ENCODE measurements at places on chromosomes 12 and 14.

DNA sequence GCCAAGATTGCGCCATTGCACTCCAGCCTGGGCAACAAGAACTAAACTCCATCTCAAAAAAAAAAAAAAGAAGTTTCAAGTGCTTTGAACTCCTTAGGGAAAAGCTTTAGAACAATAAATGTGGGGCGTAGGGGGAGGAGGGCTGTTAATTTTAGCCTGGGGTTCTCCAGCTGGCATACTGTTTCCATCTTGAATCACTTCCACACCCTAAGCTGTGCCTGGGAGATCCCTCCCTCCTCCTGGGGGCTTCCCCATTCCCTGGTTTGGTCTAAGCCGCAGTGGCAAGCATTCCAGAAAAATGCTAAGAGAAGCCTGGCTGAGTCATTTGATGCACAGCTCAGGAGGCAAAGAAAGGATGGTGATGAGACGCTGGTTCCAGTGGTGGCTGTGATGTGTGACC is 2.3 kb upstream of the ZNF384 start:
- DNase-seq = no peak

DNA sequence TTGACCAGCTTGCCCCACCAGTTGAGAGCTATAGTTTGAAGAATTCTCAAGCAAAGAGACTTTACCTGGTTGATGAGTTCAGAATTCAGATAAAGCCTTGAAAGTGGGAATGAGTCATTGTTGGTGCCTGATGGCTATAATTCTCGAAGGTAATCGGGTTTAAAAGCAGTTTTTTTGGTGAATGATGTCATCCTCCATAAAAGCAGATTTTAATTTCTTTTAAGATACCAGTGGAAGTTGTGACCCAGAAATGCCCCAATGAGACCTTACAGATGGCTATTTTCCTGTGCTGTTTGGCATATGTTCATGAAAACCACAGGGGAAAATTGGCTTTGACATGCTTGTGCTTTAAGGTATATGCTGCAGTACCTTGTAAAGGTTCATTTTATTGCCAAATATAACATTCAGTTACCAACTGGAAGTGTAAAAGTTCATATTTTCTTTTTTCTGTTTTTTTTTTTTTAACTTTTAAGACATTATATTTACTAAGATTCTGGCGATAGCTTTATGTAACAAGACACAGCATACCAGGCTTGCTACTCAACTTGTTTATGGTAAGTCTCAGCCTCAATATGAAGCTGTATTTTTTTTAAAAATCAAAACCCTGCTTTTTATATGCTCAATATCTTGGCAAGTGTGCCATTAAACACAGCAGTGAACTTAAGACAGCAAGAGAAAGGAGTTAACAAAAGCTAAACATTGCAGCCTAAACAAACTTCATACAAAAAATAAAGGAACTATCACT is 119.3 kb downstream of the LMNTD1 start:
- DNase-seq = no peak

DNA sequence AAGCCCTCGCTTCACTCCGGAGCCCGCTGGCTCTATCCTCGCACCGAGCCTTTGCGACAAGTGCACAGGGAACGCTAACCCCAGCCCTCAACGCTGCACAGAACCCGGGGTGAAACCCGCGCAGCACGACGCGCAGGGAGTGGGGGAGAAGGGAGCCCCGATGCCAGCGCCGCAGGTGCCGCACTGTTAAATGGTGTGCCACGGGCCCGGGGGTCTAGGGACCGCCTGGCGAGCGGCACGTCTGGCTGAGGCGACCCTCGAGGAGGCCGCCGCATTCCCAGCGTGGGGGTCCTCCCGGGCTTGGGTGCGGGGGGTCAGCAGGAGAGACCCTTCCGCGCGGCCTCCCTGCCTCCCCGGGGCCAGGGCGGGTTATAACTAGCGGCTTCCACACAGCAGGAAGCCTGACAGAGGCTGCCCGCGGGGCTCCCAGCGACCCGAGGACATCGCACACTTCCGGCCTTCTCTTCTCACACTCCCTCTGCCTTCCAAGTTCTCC is 23.8 kb upstream of the LRTM2 start:
- no peak for DNase-seq

- DNase-seq = peak; percentile 53
These were observed 22.3 kb downstream of the GALNT6 start for GRCh38 chr12:51368640-51369517.

- DNase-seq = no peak
These were observed 41.7 kb downstream of the TRIM9 start for GRCh38 chr14:51053157-51053556.

DNA sequence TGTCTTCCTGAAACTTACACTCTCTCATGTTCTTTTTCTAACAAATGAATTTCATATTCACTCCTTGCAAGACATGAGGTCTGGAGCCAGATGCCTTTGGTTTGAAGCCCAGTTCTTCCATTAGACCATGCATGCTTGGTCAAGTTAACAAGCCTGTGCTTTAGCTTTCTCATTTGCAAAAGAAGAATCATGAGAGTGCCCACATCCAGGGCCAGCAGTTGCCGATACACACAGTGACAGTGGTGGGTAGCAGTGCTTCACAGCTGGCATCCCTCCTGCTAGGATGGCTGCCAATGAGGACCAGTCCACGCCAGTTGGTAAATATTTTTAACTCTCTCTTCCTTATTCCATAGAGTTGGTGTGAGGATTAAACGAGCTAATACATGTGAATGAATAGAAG is 163.1 kb downstream of the PHLDA1 start:
- no peak for DNase-seq

DNA sequence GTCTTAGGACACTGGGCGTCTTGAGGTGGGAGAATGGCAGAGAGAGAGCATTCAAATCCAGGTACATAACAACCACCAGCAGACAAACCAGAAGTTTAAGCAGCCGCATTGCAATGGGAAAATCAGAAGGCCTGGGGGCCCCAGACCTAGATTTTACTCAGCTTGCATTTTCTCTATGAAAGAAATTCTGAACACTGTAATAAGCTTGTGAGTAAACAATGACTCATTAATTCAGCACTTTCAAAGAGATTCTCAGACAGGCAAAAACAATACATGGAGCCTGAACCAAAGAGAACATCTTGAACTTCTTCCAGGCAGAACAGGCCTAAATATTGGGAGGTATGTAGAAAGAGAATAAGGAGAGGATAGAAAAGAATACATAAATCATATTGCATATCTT is 69.8 kb upstream of the IFNG-AS1 start:
- no peak for DNase-seq

DNA sequence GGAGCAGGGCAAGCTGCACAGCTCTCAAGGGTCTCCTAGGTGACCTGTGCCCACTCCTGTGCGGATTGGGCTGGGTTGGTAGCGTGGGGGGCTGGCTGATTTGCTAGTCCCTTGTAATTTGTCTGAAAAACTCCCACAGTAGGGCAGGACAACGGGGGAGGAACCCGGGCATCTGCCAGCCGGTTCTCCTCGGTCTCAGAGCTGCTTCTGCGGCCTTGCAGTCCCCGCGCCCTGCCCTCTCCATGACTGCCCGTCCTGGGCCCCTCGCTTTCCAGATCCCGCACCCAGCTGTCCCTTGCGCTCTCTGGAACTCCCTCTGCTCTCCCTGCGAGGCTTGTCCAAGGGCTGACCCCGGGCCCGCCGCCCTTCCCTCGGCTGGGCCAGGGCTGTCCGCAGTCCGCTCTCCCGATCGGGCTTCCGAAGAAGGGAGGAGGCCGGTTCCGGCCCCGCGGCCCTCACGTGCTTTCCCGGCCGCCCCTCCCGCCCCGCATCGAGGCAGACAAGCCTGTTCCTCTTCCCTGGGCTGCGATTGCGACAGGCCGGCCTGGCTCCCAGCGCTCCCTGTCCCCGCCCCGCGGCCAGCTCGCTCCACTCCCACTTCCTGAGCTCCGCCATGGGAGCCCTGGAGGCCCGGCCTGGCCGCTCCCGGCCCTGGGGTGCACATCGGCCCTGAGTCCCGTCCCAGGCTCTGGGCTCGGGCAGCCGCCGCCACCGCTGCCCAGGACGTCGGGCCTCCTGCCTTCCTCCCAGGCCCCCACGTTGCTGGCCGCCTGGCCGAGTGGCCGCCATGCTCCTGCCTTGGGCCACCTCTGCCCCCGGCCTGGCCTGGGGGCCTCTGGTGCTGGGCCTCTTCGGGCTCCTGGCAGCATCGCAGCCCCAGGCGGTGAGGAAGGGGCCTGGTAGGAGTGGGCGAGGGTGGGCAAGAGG is at the start of gene LTBR:
LTBR (plus strand) TSS at position 591 of the 927 bp plus-strand sequence; CDS start at position 788, 197 bp downstream.
- no peak for DNase-seq

DNA sequence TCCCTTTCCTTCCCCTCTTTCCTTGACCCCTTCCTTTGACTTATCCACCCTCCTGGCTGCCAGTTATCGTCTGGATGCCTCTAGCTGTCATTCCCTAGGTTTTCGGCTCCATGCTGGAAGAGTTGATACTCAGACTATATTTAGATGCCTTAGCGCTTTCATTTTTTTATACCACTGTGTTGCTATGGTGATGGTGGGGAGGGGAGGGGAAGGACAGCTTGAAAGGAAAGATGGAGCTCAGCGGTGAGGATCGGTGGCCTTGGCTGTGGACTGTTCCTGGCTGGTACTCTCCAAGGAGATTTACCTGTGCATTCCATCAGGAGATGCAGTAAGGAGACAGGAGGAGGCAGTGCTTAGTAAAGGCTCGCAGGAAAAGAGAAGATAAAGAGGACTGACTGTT is 108.7 kb downstream of the SLC8A3 start:
- no peak for DNase-seq

GRCh38 chr12:6312529-6313325 is 2.2 kb downstream of the PLEKHG6 start:
- no peak for DNase-seq

DNA sequence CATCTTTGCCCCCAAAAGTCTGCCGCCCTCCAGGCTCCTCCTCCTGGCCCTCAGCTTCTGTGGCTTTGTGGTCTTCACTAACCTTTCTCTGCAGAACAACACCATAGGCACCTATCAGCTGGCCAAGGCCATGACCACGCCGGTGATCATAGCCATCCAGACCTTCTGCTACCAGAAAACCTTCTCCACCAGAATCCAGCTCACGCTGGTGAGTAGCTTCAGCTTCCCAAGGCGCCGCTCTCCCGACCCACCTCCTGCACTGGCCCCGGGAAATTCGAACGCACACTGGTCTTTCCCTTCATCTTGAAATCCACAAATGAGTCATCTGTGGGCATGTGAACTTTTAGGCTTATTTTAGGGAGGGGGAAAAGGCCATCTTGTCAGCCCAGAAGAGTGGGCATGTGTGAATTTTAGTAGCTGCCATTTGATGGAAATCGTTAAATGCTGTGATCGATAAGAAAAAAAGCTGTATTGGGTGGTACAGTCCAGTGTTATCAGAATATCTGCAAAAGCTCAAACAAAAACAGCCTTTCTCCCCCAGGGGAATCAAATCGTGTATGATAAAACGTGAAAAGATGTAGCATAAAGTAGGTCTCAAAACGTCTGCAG is 700 bp downstream of the SLC35E3 start:
- DNase-seq = no peak

- DNase-seq = no peak
These were observed 1.4 kb upstream of the PKP2 start for GRCh38 chr12:32897687-32898573.

DNA sequence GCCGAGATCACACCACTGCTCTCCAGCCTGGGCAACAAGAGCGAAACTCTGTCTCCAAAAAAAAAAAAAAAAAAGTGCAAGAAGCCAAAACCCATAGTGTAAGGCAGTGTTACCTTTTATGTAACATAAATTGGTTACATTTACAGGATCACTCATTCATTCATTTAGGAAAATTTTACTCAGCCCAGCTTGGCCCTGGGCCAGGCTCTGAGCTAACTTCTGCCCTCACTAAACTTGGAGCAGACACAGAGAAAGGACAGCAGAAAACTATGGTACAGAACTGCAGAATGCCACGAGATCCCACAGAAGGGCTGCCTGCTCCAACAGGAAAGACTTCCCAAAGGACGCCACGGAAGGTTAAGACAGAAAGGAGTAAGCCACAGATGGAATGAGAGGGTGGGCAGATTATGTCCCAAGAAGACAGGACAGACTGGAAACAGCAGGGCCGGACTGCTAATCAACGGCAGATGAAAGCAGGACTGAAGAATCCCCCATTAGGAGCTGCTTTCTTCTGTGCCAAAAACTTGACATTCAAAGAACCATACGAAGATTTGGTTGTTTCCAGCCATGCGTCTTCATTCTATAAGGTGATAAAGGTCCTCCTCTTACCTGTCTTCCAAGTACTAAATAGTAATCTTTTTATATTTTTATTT is 18.9 kb downstream of the PPP1R13B start:
- no peak for DNase-seq

DNA sequence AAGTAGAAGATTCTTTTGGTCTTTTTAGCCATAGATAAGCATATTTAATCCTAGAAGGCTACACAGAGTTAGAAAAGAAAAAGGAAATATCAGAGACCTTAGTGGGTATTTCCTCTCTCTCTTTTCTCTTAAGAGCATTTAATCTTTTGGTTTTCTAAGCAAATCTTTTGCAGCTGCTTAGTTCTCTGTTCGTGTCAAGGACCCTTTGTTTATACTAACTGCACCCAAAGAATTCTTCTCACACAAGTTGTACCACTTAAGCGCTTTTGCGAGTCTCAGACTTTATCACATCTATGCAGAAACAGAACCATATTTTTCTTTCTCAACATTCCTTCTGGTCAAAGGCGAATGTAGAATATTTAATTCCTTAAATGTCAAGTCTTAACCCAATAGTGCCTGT is 17.9 kb upstream of the NID2 start:
- DNase-seq = no peak

- DNase-seq = no peak
These were observed 76.8 kb downstream of the NUMB start for GRCh38 chr14:73381380-73382013.

DNA sequence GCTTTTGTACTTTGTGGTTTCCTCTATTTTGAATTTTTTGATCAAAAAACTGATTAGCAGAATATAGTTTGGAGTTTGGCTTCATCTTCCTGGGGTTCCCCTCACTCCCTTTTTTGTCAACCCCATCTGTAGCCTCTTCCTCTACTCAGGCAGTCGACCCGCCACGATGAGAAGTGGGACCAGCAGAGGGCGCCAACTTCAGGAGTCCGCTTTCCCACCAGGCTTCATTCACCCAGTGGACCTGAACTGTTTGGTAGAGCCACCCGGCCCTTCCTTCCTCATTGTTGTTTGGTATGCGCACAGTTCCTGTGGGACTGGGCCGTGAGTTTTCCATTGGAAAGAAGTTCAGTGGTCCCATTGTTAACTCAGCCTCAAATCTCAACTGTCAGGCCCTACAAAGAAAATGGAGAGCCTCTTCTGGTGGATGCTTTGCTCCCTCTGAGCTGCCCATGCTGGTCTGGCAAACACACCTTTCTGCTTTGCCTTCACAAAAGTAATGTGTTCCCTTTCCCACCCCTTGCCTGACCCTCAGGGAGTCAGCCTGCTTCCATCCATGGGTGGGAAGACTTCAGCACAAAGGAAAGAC is 21.7 kb downstream of the TMBIM6 start:
- peak; percentile 55 for DNase-seq

- DNase-seq = no peak
These were observed 51.4 kb downstream of the C14orf132 start for GRCh38 chr14:96090441-96091148.

Data from stimulated activated CD4-positive, alpha-beta T cell treated with anti-CD3 and anti-CD28 coated beads, TNF-alpha, amount 100 ng/mL, for 1 hour (primary cell).